ENCODE measurements at places on chromosomes 4 and X.
A peak's percentile ranks its signal among the peaks of the same experiment; 100 is the strongest.

GRCh38 chrX:84322083-84322827, 134.3 kb upstream of the RPS6KA6 start:
- DNase-seq: no peak

DNA sequence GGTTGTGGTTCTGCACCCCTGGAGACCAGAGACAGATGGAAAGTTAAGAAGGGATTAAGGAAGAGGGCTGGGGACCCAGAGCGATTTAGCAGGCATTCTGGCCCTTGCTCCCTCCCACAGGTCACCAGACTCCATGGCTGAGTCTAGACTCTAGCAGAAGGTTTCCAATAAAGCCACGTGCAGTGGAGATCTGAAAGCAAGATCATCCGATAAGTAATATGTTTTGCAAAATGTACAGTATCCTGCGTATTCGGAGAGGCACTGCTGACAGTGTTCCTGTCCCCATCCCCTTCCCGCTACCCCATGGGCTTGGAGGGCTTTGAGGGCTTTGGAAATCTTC, 531 bp upstream of the GPRIN3 start:
- DNase-seq: no peak

DNA sequence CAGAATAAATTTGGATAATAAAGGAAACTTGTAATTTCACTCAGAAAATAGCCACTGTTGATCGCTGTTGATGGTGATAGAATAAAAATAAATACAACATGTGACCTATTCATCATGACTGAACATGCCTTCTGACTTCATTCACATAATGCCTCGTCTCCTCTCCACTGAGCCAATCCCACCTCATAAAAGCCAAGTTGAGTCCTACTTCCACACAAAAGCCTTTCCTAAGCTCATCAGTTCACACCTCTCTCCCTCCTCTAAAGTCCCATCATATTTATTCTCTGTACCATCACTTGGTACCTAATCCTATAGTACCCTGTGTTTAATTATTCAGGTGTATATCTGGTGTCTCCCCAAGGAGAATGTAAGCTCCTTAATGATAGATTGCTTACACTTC, 37.7 kb downstream of the APOO start:
- DNase-seq: no peak

- DNase-seq: no peak
Measured at GRCh38 chr4:3295837-3296624, 3.2 kb downstream of the RGS12 start.

GRCh38 chr4:139191373-139191772, 14.4 kb upstream of the ELF2 start:
- DNase-seq: no peak

GRCh38 chr4:104206784-104207183, 287.9 kb downstream of the CXXC4 start:
- no peak for DNase-seq

GRCh38 chr4:38846015-38846414, 10.6 kb downstream of the TLR6 start:
- no peak for DNase-seq

GRCh38 chr4:77170926-77171325, 13.9 kb downstream of the CCNG2 start:
- no peak for DNase-seq

DNA sequence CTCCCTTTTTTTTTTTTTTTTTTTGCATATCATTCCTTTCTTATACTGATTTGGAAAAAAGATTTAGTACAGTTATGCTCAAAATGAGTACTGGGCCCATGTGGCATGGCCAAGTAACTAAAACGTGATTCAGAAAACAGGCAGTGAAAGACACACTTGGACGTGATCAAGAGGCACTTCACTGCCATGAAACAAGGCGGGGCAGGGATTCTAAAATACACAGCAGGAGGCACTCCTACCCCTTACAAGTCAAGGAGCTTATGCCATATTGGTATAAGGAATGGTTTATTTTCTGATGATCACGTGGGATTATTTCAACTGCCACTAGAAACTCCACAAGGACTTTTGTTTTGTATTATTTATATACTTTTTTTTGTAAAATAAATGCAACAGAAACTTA, 72.0 kb downstream of the CHST7 start:
- no peak for DNase-seq

DNA sequence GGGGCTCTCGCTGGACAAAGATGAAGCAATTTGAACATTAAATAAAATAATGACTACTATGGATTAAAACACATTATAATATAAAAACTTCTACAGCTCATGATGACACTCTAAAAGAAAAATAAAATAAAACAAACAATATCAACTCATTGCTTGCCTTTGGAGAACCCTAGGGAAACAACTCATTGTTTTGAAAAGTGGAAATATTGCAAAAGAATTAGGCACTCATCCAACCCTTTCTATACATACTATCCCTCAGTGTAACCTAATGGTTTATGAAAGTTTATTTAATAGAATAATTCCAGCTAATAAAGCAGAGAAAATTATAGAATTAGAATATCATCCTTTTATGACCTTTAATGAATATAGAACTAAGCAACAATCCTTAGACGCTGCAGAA, 718 bp downstream of the RAB40A start:
- no peak for DNase-seq

GRCh38 chr4:3074846-3075651, 568 bp downstream of the HTT start:
- DNase-seq: no peak

DNA sequence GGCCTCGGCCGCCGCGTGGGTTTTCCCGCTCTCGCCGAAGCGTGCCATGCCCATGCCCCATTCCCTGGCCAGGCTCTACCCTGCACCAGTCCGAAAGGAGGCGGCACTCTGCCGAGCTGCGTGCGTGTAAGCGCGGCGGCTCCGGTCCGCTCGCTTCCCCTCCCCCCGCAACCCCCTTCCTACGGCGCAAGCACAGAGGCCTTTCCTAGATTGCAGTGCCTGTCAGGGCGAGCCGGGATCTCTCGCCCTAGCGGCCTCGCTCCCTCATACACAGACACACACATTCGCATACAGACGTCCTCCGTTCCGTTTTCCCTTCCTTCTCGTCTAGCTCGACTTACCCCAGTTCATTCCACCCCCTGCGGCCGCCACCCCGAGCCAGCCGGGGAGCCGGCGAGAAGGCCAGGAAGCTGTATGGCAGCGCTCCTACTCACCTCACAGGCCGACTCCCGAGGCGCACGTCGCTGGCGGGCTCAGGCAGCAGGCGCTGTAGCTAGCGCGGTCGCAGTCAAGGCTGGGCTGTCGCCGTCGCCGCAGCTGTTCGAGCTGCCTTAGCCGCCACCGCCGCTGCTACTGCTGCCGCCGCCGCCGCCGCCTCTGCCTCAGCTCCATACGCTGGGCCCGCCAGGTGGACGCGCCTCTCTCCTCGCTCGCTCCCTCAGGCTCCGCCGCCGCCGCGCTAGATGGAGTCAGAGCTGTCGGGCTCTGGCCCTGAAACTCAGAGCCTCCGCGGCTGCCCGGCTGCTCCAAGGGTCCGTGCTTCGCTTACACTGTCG, 615 bp downstream of the NEXMIF start:
- DNase-seq: no peak

DNA sequence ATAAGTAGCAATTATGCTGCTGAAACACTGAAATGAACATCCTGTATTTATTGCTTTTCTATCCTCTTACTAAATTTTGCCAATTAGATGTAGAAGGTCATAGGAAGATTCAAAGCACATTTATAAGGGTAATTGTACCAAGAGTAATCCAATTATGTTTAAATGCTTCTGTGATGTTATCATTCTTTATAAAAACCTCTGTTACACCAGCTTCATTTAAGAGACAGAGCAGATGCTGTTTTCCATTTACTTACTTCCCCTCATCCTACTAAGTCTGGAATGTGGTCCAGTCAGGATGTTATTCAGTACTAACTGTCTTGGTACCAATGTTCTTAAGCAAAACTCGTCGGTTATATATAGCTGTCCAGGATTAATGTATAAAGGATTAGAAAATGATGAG, 539.6 kb downstream of the PDHA2 start:
- DNase-seq: no peak

DNA sequence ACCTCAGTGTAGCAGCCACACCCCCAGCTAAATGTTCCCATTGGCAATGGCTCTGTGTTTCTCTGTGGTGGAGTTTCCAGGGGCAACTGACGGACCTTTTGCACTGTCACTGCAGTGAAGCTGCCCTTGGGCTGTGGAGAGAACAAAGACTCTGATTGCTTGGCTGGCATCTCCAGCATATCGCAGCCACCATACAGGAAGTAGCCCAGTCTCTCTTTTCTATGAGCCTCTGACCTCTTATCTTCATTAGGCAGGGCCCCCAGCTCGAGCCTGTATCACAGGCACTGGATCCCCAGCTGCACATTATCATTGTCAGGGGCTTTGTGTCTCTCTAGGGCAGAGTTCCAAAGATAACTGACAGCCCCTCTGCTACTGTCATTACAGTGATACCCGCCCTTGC, 483.5 kb downstream of the ARAP2 start:
- DNase-seq: no peak

- no peak for DNase-seq
Measured at GRCh38 chrX:13094828-13095341, 50.5 kb upstream of the FAM9C start.

GRCh38 chr4:8504279-8505007, 63.9 kb downstream of the TRMT44 start:
- DNase-seq: no peak

DNA sequence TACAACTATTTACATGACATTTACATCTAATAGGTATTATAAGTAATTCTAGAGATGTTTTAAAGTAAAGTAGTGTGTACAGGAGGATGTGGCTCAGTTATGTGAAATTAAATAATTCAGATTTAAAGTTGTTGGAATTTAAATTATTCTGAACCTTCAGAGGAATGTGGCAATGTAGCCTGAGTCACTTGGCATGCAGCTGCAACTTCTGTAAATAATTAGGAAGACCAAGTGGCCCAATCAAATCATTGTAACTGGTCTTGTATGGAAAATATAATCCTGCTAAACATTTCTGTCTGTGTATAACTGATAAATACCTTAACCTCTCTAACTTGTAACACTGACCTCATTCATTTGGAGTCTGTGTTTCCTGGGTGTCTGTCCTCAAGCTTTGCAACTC, 828.9 kb downstream of the GLUD2 start:
- no peak for DNase-seq

DNA sequence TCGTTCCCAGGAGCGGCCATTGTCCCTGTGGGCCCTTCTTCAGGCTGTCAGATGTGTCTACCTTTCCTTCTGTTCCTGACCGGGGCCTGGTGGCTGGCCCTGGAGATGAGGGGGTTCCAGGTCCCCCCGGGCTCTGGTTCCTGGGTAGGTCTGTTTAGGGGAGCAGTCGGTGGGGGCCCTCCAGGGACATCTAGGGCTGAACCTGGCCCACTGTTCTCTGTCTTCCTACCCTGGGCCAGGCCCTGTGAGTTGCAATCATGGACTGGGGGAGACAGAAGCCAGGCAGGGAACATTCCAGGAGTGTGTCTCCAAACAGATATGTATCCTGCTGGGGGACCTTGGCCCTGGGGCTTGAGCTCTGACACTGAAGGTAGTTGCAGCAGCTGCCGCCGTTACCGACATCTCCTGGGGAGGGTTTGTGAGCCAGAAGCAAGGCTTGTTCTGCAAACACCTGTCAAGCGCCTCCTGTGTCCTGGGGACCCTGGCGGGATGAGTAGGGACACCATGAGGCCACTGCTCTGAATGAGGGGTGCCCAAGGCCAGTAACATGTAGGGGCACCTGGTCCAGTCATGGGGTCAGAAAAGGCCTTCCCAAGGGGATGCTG, 49.5 kb upstream of the ADRA2C start:
- no peak for DNase-seq

GRCh38 chr4:76757418-76757939, 140.5 kb downstream of the SOWAHB start:
- no peak for DNase-seq

GRCh38 chr4:186599483-186599882, 44.1 kb upstream of the MTNR1A start:
- no peak for DNase-seq

DNA sequence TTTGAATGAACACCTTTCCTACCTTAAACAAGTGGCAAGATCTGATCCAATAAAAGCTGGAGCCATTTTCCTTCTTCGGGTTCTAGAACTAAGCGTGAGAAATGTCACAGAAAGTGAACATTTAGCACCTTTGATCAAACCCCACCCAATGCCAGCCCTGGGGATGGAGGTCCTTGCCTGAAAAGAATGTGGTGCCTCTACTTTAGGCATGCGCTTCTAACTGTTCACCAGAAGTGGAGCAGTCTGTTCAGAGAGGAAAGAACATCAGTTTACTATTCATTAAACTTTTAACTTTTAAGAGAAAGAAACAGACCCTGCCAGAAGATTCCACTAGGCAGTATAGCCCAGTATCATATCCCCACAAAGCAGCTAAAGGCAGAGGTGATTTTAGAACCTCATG, 75.9 kb downstream of the INTS12 start:
- DNase-seq: no peak

DNA sequence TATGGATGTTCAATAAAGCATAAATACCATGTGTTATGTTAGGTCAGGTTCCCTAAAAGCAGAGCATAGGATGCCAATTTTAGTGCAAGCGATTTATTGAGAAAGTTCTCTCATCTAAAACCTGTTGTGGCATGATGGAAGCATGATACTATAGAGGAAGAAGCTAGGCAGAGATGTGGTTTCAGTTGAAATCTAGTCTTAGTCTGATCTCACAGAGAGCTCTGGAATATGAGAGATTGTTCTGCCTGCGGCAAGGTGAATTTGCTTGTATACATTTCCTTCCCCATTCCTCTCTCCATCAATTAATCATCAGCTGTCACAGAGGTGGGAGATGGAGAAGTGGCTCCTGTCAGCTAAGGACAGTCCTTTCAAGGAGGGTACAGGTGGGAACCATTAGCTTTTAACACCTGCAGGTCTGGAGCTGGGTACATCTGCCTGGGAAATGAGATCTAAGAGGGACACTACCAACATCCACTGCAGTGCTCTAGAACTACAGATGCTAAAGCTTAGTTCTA, 252.4 kb downstream of the CFAP299 start:
- DNase-seq: peak; percentile 44

GRCh38 chr4:9954468-9954867, 66.8 kb downstream of the SLC2A9 start:
- DNase-seq: no peak

DNA sequence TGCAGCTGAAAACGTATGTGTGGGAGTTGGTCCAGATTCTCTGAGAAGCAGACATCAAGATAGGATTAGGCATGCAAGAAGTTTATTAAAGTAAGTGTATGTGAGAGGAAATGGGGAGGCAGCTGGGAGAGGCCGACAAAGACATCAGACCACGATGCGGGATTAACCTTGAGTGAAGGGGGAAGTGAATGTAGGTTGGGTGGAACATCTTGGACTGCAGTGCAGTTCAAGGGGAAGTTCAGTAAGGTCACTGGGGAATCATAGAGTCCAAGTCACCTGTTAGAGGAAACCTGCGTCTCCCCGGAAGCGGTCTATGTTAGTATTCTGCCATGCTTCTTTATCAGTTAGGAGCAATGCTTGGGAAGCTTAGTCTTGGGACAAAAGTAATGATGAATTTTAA, 22.0 kb downstream of the CXCL8 start:
- no peak for DNase-seq

- no peak for DNase-seq
Measured at GRCh38 chr4:128525992-128526630, 238.5 kb upstream of the PGRMC2 start.

DNA sequence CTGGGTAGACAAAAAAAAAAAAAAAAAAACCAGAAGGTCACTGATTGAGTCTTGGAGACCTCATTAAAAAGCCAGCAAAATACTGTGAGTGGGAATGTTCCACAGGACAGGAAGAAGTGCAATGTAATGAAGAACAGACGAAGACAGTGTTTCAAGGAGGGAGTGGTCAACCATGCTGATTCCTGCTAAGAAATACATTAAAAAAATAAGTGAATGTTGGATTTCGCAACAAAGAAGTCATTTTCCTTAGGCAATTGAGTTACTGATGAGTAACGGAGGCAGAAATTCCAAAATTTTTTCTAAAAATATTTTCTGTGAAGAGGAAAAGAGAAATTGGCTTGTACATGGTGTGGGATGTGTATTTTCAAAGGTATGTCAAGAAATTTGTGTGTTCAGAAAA, 94.3 kb upstream of the FAM47B start:
- DNase-seq: no peak
